Stimulated activated CD4-positive, alpha-beta T cell treated with anti-CD3 and anti-CD28 coated beads, Interleukin-15, amount 100 ng/mL, for 1 hour (primary cell): ENCODE measurements at places on chromosomes 7 and 10.
A peak's percentile ranks its signal among the peaks of the same experiment; 100 is the strongest.

- no peak for DNase-seq
Measured at GRCh38 chr7:77665161-77665560, 31.1 kb upstream of the RSBN1L start.

DNA sequence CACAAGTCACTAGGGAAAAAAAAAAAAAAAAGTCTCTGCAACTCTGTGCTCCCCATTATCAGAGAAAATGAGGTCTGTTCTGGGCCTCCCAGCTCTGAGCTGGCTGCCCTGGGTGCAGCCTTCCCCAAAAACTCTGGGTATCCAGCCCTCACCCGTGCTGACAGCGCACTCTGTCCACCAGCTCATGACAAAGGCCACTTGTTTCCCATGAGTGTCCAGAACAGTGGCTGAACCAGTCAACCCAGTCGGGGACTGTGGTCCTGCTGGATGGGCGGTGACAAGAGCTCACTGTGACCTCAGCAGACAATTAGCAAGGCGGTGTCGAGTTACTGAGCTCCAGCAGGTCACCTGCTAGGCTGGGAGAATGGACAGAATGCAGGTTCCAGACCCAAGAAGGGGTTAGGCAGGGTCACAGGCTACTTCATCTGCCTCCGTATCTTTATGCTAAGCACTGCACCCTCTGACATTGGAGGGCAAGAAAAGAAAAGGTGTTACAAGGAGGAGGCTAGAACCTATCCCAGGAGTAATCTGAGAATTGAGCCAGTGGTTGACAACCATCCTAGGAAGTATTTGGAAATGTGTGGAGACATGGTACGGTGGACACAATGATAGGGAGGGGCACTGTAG lies 37.2 kb downstream of the DLG5 start:
- DNase-seq: no peak

- no peak for DNase-seq
Measured at GRCh38 chr10:79355420-79356017, 8.2 kb downstream of the PPIF start.

GRCh38 chr7:108838198-108838597 lies 268.5 kb downstream of the DNAJB9 start:
- DNase-seq: no peak

- no peak for DNase-seq
Measured at GRCh38 chr10:111158595-111158994, 81.8 kb downstream of the ADRA2A start.

- DNase-seq: no peak
Measured at GRCh38 chr7:92244808-92245486, 767 bp downstream of the KRIT1 start.

GRCh38 chr7:92061154-92061553 lies 73.1 kb downstream of the CYP51A1 start:
- no peak for DNase-seq

GRCh38 chr7:71733107-71733870 lies 601.3 kb downstream of the GALNT17 start:
- DNase-seq: peak; percentile 47

- no peak for DNase-seq
Measured at GRCh38 chr10:96325719-96326373, 21.6 kb downstream of the DNTT start.

DNA sequence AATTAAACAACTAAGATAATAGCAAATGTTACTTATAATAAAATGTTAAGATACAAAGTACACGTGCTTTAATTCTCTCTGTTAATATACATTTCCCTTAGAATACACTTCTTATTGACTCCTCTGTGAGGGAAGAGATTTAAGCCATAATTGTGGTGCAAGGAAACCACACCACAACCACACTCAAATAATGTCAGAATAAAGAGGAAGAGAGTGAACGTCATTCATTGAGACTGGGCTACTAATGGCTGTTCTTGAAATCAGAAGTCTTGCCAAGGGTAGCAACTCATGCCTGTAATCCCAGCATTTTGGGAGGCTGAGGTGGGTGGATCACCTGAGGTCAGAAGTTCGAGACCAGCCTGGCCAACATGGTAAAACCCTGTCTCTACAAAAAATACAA lies 10.0 kb downstream of the FAM171A1 start:
- no peak for DNase-seq

DNA sequence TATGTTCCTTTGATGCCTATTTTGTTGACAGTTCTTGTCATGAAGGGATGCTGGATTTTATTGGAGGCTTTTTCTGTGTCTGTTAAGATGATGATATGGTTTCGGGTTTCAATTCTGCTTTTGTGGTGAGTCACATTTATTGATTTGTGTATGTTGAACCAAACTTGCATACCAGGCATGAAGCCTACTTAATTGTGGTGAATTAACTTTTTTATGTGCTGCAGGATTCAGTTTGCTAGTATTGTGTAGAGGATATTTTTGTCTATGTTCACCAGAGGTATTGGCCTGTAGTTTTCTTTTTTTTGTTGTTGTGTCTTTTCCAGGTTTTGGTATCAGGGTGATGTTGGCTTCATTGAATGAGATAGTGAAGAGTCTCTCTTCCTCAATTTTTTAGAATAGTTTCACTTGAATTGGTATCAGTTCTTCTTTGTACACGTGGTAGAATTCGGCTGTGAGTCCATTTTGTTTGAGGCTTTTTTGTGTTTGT lies 345.9 kb downstream of the KIF20B start:
- no peak for DNase-seq

DNA sequence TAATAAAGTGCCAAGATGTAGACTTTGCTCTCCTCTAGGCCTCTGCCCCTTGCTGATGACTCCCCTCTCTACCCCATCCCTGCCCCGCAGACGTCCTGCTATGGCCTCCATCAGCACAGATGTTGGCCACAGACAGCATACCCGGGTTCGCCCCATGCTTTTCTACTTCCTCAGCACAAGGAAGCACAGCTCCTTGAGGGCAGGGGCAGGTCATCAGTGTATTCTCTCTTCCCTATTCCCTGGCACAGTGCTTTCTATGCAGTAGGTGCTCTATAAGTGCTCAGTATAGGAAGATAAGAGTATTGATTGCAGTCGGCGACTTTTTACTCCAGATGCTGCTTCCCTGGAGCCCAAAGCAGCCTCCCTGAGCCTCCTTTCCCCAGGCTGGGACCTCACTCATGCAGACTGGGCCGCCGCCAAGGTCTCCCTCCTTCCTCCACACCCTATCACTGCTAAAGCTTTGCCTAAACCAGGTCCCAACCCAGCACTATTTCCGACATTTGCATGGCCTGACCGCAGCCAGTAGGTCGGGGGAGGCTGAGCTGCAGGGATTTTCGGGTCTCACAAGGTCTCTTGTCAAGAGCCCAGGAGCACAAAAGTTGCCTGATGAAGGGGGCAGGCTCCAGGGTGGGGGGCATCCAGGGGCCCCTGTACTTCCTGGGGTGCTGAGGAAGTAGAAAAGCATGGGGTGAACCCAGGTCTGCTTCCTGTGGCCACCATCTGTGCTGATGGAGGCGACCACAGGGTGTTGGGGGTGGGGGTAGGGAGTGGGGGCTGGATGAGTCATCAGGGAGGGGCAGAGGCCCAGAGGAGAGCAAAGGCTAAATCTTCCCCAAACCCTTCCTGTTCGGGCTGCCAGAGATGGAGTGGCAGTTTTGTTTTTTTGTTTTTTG lies 8.0 kb downstream of the CALHM3 start:
- DNase-seq: peak; percentile 50

DNA sequence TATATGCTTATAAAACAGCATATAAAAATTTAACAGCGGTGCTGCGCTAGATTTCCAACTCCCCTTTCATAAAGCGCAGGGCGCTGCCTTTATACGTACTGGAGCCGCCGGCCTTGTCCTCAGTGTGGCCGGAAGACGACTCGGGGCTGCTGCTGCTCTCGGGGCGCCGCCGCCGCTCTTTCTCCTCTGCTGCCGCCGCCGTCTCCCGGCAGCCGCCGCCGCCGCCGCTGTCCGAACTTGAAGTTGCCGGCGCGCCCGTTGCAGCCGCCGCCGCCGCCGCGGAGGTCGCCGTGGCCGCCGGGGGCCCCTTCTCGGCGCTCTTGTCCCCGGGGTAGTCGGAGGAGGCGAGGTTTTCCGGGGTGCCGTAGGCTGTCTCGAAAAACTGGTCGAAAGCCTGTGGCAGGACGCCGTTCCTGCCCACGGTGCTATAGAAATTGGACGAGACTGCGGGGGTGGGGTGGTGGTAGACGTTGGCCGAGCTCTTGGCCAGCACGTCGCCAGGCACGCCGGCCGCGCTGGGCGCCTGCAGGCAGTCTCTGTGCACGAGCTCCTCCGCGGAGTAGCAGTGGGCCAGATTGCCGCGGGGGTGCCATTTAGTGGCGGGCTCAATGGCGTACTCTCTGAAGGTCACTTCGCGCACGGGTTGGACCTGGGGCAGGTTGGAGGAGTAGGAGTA lies 557 bp downstream of the HOXA11 start:
- peak; percentile 3 for DNase-seq

DNA sequence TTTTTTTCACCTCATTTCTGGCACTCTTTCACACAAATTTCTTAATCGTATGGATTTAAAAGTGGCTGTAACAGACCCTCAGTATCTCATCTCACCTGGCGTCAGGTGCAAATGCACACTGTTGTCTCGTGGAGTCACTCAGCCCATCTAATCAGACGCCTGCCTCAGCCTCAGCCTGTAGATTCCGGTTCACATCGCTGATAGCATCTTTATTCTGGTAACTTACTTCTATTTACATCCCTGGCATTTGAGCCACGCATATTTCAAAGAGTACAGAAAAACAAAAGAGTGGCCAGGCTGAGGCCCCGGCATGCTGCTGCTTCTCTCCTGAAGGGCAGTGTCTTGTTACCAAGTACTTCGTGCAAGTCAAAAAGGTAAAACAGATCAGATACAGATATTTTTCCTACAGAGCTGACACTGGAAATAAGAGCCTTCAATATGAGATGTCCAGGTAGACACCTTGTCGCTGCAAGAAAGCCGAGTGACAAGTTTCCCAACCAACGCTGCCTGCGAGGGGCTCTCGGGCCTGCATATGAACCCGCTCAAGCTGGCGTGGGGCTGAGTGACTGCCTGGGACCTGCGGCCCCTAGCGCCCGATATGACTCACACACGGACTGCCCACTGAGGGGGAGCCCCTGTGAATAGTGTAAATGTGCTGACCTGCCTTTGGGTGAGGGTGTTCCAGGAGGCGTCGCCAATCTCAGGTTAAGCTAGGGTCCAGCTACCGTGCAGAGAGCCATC lies 4.3 kb downstream of the VIPR2 start:
- DNase-seq: no peak

DNA sequence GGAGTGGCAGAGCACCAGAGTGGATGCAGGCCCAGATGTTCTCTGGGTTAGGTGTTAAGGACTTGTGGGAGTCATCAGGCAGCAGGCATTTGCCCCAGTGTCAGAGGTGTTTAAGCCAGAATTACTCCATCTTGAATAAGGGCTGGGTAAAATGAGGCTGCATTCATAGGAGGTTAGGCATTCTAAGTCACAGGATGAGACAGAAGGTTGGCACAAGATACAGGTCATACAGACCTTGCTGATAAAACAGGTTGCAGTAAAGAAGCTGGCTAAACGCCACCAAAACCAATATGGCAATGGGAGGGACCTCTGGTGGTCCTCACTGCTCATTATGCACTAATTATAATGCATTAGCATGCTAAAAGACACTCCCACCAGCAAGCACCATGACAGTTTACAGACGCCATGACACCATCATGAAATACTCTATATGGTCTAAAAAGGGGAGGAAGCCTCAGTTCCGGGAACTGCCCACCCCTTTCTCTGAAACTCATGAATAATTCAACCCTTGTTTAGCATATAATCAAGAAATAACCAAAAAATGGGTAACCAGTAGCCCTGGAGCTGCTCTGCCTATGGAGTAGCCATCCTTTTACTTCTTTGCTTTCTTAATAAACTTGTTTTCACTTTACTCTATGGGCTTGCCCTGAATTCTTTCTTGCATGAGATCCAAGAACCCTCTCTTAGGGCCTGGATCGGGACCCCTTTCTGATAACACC lies 882 bp upstream of the LRRC61 start:
- peak; percentile 10 for DNase-seq

DNA sequence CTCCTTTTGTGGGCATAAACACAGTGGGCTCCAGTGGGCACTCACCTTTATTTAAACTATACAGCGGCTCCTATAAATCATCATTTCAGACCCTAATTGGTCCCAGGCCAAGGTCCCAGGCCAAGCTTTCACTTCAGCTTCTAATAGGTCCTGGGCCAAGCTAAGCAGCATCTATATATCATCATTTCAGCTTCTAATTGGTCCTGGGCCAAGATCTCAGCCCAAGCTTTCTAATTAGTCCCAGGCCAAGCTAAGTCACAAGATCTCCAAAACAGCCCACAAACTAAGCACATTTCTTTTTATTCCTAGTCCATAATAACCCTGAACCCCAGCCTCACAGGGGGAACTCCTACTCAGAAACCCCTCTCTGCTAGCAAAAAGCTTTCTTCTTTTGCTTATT lies 47.1 kb downstream of the ZNF680 start:
- no peak for DNase-seq

GRCh38 chr7:84218681-84219080 lies 24.1 kb upstream of the SEMA3A start:
- no peak for DNase-seq

DNA sequence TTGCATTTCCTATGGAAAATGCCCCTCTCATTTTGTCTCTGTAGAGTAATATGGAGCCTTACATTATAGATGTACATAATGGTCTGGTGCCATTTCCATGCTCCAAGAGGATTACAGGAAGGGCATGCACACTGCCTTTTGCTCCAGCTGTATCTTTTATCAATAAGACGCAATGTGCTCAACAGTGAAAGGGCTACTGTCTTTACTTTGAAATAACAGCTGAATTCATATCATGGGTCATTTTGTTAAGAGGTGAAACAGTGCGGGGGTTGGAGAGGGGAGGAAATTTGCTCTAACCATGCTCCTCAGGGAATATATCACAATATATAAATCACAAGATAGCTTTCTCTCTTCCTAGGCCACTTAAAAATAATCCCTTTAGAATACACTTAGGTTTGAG lies 77.7 kb downstream of the ICA1 start:
- no peak for DNase-seq

DNA sequence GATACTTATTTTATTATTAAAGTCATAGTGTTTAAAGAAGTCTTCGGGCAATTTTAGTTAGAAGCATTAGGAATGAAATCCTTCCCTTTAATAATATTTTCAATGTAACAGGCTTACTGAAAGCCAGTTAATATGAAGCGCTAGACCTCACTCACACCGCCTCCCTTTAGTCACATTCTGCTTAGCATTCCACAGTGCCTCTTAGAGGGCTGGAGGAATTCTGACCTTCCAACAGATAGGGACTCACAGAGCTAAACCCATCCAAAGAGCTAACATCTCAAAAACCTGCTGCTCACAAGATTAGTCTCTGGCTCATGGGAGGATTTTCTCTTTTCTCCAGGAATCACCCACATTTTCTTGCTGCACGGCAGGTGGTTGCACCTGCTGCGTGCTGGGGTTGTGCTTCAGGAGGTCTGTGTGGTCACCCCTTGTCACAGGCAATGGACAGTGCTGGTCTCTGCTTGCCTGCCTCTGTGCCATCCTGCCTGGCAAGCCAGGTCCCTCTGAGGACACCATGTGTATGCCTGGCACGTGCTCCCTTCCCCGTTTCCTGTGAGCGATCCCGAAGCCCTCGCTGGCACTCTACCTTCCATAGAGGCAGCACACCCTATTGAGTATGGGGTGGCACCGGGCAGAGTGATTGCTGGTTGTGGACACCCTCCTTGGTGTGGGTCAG lies 91.8 kb downstream of the KLF6 start:
- DNase-seq: no peak
